Activated CD8-positive, alpha-beta memory T cell treated with anti-CD3 and anti-CD28 coated beads for 48 hours (primary cell): ENCODE measurements at places on chromosomes 6 and 20.

DNA sequence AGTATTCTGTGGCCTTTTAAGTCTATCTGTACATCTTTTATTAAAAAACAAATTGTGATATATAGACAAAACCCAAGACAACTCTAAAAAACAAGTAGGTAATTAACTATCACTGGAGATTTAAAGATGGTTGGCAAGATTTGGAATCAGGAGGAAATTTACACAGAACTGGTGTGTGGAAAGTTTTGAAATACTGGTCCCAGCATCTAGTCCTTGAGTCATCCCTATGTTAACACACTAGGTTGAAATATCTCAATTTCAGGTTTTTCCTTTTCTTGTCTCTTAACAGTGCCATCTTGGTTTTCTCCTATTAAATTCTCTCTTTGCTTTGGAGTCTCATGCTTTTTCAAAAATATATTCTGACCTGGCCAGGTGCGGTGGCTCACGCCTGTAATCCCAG lies 27.5 kb downstream of the SASH1 start:
- DNase-seq = no peak

GRCh38 chr6:40585223-40585622 lies 1.9 kb downstream of the LRFN2 start:
- no peak for DNase-seq

GRCh38 chr6:37794825-37795224 lies 24.7 kb upstream of the ZFAND3 start:
- DNase-seq = no peak

- DNase-seq = no peak
Measured at GRCh38 chr6:123925842-123926399, 122.3 kb downstream of the NKAIN2 start.

DNA sequence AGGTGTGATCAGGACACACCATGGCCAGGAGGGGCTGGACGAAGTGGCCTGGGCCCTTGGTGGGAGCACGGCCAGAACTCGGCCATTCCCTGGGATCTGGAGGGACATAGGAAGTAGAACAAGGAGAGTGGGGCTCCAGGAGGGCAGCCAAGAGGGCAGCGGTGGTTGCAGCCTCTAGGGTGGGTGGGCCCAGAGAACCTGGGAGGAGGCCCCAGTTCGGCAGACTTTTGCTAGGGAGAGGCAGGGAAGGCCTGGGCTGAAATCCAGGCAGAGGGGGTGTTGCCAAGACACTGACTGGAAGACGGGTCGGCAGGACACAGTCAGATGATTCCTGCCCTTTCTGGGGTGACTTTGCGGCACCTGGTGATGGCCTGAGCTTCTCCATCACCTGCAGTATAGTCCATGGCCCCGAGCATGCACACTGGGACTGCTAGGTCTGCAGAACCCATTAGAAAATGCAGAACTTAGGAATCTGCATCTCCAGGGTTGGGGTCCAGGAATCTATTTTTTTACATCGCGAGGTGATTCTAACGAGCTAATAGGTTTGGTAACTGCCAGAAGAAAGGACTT lies 224.8 kb downstream of the SYNDIG1 start:
- DNase-seq = no peak

- DNase-seq = peak; percentile 51
Measured at GRCh38 chr6:31769684-31770371, 7.3 kb downstream of the VWA7 start.

GRCh38 chr6:152296648-152297376 lies 340.4 kb downstream of the SYNE1 start:
- no peak for DNase-seq
